ENCODE measurements at places on chromosomes 16 and 17.

DNA sequence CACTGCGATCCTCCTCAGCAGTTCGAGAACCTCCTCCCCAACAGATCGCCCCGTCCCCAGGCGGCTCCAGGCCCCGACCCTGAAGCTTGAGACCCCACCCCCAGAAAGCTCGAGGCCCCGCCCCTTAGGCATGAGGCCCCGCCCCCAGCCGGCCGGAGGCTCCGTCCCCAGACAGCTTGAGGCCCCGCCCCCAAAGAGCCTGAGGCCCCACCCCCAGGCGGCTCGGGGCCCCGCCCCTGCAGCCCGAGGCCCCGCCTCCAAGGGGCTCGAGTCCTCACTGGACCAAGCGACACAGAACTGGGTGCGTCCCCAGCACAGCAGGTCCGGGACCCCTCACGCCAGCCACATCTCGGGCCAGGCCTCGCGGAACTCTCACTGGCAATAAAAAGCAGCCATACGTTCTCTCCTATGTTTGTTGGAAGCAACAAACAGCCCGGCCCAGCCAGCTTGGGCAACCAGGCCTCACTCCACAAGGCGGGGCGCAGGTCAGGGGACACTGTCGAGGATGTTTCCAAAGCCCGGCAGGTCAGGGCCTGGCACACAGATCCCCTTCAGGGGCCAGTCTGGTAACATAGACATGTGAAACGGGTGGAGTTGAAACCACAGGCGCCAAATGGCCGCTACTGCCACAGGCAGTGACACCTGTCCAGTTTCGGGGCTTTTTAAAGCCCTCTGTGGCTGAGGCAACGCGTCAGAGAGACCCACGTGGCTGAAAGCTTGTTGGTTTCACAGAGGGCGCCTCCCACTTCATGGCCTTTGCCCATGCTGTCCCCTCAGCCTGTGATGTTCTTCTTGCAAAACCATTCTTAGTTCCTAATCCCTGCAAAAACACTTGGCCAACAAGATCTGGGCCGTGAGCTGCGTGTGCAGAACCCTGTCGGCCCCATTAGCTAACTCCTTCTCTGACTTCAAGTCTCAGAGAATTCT, 224.2 kb downstream of the PARN start:
- DNase-seq = no peak

DNA sequence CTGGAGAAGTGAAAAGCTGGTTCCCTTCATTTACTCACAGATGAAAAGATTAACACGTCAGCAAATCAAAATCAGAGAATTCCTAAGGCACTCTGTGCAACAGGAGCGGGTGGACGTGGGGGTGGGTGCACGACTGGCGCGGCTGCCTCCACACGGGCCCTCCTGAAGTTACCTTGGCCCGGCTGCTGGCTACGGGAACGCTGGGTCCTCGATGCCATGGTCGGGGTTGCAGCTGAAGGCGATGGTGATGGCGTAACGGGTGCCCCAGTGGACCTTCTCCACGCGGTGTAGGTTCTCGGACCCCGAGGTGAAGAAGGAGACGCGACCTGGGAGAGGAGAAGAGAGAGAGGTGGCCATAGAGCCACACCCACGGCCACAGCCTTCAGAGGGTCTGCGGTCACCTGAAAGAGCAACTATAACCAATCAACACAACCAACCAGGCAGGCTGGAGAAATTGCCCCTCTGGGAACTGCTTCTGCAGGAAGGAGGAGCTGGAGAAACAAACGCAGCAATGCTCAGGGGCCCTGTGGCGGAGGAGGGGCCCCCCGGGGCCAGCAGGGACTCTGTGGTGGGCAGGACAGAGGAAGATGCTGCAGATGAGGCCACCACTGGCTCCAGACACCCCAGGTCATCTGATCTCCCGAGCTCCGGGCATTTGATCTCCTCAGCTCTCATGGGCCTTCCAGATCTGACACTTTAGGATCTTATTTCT, 20.8 kb downstream of the UTS2R start:
- no peak for DNase-seq

DNA sequence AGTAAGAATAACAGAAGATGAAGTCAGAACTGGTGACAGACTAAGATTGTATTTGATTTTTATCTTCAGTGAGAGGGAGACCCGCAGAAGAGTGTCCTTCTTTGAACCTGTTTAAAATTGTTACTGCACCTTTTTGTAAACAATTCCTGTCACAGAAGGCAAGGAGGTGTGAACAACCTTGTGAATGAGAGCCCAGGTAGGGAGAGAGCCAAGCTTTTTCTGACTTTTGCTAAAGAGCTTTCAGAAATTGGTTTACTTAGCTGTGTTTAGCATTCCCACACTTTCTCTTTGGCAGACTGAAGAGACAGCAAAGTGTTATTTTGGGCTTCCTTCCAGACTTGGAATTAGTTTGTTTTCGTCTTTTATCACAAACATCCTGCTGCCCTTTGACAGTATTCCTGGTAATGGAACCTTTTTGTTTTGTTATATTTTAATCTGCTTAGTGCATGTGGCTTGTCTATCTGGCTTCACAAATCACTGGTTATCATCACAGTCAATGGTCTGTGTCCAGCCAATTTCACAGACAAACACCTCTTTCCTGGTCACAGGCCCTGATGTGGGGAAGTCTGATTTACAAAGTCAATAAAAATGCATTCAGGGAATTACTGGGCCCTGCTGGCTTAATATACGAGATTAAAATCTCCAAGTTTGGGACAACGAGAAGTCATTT, 85.7 kb upstream of the HS3ST2 start:
- DNase-seq = no peak

- no peak for DNase-seq
Observed at GRCh38 chr16:83031524-83031923, 404.8 kb downstream of the CDH13 start.

GRCh38 chr16:72935896-72936295, 112.0 kb downstream of the ZFHX3 start:
- no peak for DNase-seq

DNA sequence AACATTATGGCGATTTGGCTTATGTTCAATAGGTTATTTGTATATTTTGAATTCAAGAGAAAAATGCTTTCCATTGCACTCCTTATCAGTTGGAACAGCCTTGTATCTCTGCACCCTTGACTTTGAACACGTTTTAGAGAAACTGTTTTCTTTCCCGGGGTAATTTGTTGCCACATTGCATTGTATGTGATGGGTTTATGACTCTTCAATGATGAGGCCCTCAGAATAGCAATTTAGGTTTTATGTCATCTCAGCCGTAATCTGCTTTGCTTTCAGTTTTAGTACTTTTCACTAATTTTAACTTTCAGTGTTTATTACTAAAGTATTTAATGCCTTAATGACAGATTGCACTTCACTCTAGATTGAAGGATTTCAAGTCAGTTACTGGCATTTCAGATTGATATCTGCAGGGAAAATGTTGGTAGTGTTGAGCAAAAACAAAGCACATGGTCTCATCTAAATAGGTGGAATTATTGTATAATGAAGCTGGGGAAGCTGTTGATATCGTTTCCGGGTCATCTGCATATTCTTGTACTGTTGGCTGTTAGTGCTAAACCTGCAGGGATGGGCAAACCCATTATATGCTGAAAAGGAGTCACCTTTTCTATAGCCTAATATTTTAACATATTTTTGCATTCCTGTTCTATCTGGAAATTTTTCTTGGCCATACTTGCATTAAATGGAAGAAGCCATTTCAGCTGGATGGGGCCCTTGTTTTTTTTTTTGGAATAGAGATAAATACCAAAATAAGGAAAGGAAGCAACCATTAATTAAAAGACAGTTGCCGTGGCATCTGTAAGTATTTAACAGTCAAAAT, 2.0 kb downstream of the LUC7L3 start:
- no peak for DNase-seq

DNA sequence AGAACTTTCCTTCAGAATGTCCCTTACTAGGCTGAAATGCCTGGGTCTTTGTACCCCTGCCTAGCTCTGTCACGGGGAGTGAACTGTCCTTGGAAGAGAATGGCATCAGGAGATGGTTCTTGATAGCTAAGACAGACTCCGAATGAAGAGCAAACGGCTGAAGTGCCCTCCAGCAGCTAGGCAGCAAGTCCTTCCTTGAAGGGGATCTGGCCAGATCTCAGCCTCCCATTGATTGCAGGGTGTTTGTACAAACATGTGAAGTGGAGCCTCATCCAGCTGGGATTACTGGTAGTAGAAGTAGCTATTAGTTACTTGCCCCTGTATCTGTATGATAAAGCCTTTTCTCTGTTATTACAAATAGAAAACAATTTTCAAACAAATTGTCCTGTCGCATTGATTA, 30.9 kb downstream of the LRRC36 start:
- no peak for DNase-seq

GRCh38 chr17:31416503-31416923, 25.0 kb downstream of the RAB11FIP4 start:
- no peak for DNase-seq

Measured in activated gamma-delta T cell treated with Interleukin-2 at 50 U/mL for 16 hours (primary cell).